ENCODE measurements at places on chromosomes 4 and X.

- no peak for DNase-seq
Measured at GRCh38 chrX:153689654-153690465, 2.1 kb downstream of the SLC6A8 start.

GRCh38 chr4:158805635-158806471 lies 37.0 kb downstream of the FNIP2 start:
- no peak for DNase-seq

GRCh38 chrX:48713847-48714246 lies 17.3 kb downstream of the SUV39H1 start:
- DNase-seq, result no peak

DNA sequence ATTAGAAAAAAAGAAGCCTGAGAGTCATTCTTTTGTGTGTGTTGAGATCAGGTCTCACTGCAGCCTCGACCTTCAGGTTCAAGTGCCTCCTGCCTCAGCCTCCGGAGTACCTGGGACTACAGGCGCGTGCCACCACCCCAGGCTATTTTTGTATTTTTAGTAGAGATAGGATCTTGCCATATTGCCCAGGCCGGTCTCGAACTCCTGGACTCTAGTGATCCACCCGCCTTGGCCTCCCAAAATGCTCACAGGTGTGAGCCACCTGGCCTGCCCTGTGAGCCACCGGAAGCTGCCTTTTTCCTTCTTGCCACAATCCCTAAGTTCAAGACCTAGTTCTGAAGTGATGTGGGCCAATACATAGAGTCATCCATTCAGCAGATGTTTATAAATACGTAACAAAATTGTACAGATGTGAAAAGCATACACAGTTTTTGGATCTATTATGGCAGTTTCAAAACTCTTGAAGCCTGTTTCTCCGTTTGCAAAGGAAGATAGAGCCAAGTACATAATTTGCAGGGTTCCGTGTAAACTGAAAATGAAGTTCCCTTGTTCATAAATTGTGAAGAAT lies 536 bp upstream of the CTSO start:
- no peak for DNase-seq

DNA sequence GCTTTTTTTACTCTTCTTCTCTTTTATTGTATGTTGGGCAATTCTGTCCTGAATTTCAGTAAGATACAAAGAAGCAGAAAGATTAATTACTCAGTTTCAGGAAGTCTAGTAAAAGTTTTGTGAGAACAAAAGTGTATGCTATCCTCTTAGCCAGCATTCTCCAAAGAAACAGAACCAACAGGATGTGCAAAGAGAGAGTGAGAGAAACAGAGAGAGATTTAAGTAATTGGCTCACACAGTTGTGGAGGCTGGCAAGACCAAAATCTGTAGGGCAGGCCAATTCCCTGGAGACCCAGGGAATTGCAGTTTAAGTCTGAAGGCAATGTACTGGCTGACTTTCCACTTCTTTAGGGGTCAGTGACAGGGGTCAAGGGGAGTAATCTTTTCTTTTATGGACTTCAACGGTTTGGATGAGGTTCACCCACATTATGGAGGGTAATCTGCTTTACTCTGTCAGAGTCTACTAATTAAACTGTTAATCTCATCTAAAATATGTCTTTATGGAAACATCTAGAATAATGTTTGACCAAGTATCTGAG lies 59.2 kb upstream of the SLC39A8 start:
- DNase-seq, result no peak

- peak; percentile 47 for DNase-seq
Measured at GRCh38 chrX:38805432-38806389, 4.5 kb downstream of the MID1IP1 start.

DNA sequence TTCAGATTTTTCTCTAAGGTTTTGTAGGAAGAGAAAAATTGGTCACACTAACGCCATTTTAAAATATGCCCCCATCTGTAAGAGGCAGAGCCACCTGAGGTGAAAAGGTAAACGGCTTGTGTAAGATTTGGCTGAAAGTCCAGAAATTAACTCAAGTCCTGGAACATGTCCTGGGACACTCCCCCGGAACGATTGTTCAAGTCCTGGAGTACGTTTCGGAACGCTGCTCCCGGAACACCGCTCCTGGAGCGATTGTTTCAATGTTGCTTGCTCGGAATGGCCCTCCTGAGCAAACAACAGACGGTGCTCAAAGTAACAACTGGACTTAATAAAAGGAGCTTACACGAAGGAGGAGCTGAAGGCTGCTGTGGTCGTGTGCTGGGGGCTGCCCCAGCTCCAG lies 796.5 kb upstream of the SLIT2 start:
- DNase-seq, result no peak

DNA sequence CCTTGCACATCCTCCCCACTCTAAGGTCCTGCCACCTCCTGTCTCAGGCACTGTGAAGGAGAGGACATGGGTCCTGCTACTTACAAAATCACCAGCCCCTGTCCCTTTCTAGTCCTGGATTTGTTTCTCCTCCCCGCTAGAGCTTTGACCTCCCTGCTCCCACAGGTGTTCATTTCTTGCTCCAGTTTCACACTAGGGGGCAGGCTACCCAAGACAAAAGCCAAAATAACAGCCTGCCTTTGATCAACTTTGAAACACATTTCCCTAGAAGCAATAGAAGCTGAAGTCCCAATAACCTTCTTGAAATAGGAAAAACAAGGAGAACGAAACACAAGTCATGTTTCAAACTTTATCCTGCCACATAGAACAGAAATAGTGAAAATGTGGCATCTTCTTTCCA lies 164.4 kb downstream of the QDPR start:
- DNase-seq, result peak; percentile 14

DNA sequence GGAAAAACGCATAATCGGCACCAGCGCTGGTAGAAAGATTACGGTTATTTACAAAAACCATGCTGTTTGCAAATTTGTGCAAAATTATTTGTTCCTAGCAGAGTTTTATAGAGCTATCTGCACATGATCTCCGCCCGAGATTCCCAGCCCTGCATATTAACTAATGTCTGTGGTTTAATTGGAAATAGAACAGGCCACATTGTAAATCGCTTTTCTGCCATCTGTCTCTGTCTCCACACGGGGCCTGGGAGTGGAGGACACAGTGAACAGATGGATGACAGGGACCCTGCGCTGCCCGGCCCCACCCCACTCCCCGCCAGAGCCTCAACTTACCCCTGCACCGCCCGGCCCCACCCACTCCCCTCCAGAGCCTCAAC lies 126.9 kb downstream of the FAM53A start:
- no peak for DNase-seq

GRCh38 chr4:114582621-114583020 lies 16.0 kb upstream of the UGT8 start:
- no peak for DNase-seq

- DNase-seq, result no peak
Measured at GRCh38 chr4:40681600-40681999, 51.9 kb upstream of the RBM47 start.

GRCh38 chrX:95509474-95509873 lies 1175.2 kb upstream of the DIAPH2 start:
- DNase-seq, result no peak

DNA sequence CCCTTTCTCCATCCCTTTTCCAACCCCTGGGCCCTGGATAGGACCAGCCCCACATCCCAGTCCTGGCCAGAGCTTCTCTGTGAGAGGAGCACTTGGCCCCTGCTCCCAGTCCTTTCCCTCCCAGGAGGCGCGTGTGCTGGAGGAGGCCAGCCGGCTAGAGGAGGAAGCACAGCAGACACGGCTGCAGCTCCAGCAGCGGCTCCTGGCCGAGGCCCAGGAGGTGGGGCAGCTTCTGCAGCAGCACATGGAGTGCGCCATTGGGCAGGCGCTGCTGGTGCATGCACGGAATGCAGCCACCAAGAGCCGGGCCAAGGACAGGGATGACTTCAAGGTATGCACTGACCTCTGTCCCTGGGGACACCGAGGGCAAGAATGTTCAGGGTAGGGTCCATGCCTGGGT lies 87.5 kb downstream of the EVC start:
- DNase-seq, result no peak

- DNase-seq, result no peak
Measured at GRCh38 chr4:65911720-65912119, 241.4 kb upstream of the EPHA5 start.

- no peak for DNase-seq
Measured at GRCh38 chr4:38132843-38133662, 172.9 kb downstream of the PTTG2 start.

GRCh38 chr4:158458271-158458895 lies 63.3 kb upstream of the RXFP1 start:
- no peak for DNase-seq

DNA sequence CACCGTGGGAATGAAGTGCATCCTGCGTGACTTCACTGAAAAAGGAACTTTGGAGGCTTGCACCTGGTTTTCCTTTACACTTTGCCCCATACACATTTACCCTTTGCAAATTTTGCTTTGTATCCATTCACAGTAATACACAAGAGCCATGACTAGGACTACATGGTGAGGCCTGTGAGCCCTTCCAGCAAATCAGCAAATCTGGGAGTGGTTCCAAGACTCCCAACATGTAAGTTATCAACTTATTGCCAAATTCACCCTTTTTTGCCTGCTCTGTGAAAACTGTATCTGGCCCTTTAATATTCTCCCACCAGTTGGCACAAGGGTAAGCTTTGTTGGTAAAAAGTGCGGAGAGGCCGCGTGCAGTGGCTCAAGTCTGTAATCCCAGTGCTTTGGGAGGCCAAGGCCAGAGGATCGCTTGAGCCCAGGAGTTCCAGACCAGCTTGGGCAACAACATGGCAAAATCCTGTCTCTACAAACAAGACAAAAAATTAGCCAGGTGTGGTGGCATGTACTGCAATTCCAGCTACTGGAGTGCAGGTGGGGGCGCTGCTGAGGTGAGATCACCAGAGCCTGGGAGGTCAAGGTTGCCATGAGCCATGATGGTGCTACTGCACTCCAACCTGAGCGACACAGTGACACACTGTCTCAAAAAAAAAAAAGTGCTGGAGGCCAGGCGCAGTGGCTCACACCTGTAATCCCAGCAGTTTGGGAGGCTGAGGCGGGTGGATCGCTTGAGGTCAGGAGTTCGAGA lies 5.0 kb downstream of the PRMT9 start:
- no peak for DNase-seq

- no peak for DNase-seq
Measured at GRCh38 chrX:54446084-54446483, 5.9 kb downstream of the TSR2 start.

DNA sequence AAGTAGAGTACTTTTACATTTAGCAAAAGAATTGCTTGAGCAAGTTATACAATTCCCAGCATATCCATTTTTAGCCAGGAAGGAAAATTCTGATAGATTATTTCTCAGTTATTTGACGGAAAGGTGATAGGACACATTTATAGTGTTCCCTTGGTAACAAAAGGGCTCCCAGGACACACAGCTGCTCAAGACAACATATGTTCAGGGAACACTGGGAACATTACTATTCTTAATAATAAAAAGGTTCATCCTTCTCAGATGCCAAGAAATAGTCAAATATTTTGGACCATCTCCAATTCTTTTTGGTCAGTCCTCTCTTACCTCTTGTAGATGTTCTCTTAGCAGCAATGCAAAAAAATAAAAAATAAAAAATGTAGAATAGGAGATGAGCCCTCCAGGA lies 66.8 kb upstream of the SMAD1 start:
- DNase-seq, result no peak

DNA sequence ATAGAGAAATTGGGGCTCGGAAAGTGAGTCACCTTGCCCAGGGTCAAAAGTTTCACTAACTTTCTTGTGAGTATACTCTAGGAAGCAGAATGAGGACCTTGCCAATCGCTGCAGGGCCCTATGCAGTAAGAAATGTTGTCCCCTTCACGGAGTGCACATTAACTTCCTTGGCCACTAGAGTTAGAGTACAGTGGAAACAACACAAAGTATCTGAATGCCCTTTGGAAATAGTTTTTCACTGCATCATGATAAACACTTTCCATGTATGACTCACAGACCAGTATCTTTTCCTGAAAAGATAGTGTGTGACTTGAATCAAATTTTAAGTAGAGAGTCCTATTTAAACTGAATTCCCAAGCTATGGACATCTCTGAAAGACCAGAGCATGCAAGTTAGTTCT lies 45.5 kb upstream of the STK26 start:
- DNase-seq, result no peak

- no peak for DNase-seq
Measured at GRCh38 chr4:68589790-68590189, 13.7 kb upstream of the UGT2B17 start.

GRCh38 chr4:12697970-12698369 lies 786.2 kb downstream of the RAB28 start:
- DNase-seq, result no peak

- no peak for DNase-seq
Measured at GRCh38 chr4:7328162-7328912, 106.4 kb downstream of the PSAPL1 start.

GRCh38 chr4:52081216-52081615 lies 30.1 kb downstream of the SPATA18 start:
- DNase-seq, result no peak

- no peak for DNase-seq
Measured at GRCh38 chrX:101357166-101357795, 8.7 kb upstream of the TIMM8A start.

DNA sequence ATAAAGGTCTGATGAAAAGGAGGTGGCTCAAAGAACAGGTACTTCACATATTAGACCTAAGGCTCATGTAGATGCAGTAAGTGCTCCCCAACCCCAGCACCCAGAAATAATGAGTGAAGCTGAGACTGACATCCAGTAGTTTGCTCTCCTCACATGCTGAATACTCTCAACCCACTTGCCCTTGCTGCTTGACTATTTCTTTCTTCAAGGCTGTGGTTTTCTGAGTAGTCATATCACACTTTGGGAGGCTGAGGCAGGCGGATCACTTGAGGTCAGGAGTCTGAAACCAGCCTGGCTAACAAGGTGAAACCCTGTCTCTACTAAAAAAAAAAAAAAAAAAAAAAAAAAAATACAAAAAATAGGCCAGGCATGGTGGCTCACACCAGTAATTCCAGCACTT lies 51.5 kb upstream of the PRPS1 start:
- DNase-seq, result no peak

- no peak for DNase-seq
Measured at GRCh38 chrX:6041630-6042029, 187.0 kb downstream of the NLGN4X start.

DNA sequence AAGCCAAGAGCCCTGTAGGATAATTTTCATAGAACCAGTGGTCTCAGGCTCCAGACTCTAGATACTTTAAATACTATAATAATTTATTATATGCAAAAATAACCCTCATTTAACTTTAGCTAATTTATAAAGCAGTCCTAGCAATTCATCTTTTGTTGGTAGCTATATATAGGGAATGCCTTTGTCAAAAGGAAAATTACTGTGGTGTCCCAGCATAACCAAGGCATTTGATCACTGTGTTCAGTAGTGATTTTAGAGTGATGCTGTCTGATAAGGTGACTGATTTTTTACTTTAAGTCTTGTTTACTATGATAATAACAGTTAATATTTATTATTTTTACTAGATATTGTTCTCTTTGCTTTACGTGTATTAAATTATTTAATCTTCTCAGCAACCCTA lies 61.2 kb downstream of the PAQR3 start:
- no peak for DNase-seq

GRCh38 chr4:19577097-19577496 lies 674.6 kb upstream of the SLIT2 start:
- no peak for DNase-seq

DNA sequence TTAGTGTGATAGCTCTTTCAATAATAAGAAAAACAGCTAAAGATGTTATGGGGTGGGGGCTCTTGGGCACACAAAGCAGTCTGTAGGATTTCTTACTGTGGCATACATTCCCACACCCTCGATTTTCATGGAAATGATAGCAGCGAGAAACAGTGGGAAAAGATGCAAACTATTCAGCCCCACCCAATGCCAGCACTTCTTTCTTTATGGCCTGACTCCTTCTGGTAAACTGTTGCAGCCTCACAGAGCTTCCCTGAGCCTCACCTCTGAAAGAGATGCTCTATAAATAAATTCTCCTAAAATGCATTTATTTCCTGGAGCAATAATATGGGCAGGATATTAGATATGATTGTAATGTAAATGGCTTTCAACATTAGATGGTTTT lies 910 bp downstream of the ANK2 start:
- no peak for DNase-seq

Data from stimulated activated CD4-positive, alpha-beta T cell treated with anti-CD3 and anti-CD28 coated beads, Interleukin-15, amount 100 ng/mL, for 48 hours (primary cell).